ENCODE measurements at places on chromosomes 6 and 20.

- DNase-seq, result no peak
These were observed 3.9 kb downstream of the EYA4 start for GRCh38 chr6:133245007-133245406.

- DNase-seq, result no peak
These were observed 19.7 kb upstream of the UTRN start for GRCh38 chr6:144265390-144265789.

- DNase-seq, result no peak
These were observed 110.1 kb upstream of the HDAC2 start for GRCh38 chr6:114080891-114081510.

DNA sequence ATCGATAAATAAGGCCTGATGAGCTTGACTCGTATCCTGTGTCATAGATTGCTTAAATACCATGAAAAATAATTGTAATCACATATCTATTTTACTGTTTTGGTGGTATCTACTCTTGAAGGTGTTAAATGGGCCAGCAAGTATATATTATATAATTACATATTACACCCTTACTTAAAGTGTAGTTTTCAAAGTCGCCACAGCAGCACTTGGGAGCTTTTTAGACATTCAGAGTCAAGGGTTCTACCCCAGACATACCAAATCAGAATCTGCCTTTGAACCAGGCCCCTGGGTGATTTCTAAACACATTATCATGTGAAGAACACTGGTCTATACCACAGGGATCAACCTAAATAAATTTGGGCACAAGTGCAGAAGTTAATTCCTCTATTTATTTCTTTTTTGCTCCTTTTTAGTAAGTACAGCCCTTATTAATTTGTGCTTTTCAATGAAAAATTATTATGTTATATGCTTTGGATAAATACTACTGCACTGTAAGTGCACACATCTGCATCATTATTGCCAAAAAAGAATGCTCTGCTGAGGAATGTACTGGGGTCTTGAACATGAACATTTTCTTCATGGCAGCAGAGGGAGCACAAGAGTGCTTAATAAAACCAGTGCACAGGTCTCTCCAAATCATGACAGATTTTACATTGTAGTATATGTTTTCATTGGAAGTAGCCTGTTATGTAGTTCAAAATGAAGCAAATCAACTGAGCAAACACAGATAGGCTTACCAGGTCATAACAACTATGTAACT, 3.1 kb upstream of the ATXN1 start:
- DNase-seq, result no peak

DNA sequence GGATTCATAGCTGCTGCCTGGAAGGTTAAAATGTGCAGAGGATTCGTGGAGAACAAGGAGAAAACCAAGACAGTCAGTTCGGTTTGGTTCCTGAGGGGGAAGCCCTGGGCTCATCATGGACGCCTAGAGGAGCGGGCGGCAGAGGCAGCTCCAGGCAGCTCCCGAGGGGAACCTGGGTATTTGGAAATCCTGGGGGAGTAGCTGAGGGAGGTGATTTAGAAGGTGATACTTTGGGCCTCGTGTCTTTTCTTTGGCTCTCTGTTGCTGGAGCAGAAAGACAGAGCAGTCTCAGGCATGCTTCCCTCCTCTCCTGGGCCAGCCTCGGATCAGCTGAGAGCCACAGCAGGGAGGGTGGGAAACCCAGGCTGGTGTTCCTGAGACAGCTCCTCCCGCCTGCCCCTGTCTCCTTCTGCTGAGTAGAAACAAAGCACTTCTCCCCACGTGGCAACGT, 139.5 kb downstream of the DLL1 start:
- DNase-seq, result no peak

GRCh38 chr20:54622333-54623295, 147.2 kb downstream of the DOK5 start:
- DNase-seq, result no peak

GRCh38 chr6:121603486-121603885, 168.0 kb downstream of the GJA1 start:
- no peak for DNase-seq

- no peak for DNase-seq
These were observed 232.1 kb downstream of the PLCB1 start for GRCh38 chr20:8363970-8364733.

DNA sequence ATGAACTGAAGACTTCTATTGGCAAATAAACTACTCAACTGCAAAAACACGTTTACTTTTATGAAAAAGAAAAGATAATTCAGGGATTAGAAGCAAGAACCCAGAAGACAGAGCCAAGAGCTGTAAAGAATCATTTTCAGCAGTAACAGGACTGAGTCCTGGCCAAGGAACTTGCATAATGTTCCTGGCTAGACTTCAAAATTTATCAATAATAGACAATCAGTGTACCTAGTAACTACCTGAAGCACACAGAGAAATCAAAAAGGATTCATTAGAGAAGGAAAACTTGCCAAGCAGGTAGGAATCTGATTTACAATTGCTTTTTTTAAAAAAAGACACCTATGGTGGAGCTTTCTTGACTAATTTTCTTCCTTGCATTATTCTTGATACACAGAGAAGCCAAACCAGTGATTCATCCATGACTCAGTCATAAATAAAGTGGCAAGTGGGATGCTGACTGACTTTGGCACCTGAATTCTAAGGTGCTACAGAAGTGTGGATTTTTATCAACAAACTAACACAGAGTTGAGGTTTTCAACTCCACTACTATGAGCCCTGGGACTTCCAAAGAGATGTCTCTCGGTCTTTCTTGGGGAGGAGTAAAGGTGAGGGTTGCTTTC, 281.3 kb downstream of the BMP7 start:
- no peak for DNase-seq

GRCh38 chr6:155054491-155055250, 59.6 kb downstream of the TIAM2 start:
- no peak for DNase-seq

DNA sequence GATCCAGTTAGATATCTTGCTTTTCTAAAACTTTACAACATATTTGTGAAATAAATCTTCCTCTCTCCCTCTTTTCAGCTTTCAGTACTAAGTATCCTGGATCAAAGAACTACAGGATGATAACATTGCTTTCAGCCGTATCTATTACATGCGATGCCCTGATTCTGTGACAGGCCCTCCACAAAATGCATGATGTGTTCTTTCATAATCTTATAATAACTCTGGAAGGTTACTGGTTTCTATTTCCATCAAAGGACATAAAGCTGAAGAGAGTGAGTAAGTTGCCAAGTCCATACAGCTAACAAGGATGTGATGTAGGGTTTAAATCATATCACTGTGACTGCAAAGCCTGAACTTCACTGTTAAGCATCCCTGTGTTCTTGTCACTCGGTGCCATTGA, 62.9 kb upstream of the ADGRG6 start:
- no peak for DNase-seq

- DNase-seq, result no peak
These were observed 39.3 kb downstream of the TENT5A start for GRCh38 chr6:81713205-81713604.

GRCh38 chr6:45127185-45127584, 200.9 kb upstream of the RUNX2 start:
- no peak for DNase-seq

DNA sequence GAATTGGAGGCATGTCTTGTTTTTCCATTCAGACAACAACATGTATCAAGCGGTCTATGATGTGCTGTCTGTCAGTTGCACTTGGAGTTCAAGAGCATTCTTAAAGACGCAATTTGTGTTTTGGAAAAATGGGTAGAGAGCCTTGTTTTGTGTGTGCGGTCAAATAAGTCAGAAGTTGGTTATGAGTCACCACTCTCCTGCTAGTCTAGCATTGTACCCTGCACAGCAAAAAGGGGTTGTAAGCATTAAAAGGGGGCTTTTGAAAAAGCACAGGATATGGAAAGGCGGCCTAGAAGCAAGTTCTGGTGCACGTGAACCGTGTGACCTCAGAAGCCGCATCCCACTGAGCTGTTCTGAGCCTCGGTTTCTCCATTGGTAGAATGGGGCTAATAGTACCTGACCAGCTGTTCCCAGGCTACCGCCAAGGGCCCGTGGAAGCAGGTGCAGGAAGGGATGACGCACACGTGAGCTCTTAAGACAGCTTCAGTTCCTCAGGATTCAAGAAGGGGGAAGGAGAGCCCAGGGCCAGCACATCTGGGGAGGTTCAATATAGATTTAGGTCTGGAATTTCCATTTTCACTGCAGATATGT, 61.6 kb upstream of the SNX9 start:
- DNase-seq, result no peak

- DNase-seq, result no peak
These were observed 13.4 kb downstream of the IYD start for GRCh38 chr6:150382171-150382570.

GRCh38 chr20:23873370-23874015, 6.1 kb downstream of the CST5 start:
- no peak for DNase-seq

- no peak for DNase-seq
These were observed 38.7 kb downstream of the DOK5 start for GRCh38 chr20:54514028-54514607.

DNA sequence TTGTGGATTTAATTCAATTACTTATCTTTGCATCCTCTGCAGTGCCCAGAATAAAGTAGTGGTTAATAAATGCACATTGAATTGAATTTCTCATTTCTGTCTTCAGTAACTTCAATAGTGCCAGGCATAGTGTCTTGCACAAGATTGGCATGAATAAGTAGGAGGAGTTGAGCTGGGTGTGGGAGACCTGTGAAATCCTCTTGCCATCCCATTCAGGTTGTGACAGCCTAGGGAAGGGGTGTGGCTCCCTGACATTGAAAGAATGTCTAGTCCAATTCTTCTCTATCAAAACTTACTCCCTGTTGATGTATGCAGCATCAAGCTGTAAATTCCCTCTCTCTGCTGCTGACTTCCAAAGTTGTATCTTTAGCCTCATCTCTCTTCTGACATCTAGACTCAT, 73.2 kb downstream of the CDH22 start:
- no peak for DNase-seq

GRCh38 chr6:146871611-146872425, 273.0 kb downstream of the ADGB start:
- DNase-seq, result no peak

DNA sequence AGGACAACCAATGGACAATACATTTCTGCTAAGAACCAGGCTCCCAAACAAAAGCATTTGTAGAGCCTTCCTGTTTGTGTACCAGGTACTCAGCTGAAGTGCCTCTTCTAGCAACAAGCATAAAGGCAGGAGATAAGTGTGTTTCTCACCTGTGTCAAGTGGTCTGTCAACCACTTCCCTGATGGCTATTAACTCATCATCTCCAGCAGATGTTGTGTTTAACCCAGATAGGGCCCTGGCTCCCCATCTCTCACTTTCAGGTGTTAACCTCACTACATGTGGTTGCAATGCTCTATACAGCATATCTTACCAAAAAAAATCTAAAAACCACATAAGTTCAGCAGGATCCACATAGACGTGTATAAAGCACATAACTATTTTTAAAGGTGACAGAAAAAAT, 9.6 kb upstream of the IL17A start:
- no peak for DNase-seq

- no peak for DNase-seq
These were observed 680.9 kb upstream of the AGPAT4 start for GRCh38 chr6:161954699-161955276.

GRCh38 chr6:165636402-165637048, 26.5 kb downstream of the PDE10A start:
- no peak for DNase-seq

- no peak for DNase-seq
These were observed 33.8 kb upstream of the SCRT2 start for GRCh38 chr20:709423-709822.

DNA sequence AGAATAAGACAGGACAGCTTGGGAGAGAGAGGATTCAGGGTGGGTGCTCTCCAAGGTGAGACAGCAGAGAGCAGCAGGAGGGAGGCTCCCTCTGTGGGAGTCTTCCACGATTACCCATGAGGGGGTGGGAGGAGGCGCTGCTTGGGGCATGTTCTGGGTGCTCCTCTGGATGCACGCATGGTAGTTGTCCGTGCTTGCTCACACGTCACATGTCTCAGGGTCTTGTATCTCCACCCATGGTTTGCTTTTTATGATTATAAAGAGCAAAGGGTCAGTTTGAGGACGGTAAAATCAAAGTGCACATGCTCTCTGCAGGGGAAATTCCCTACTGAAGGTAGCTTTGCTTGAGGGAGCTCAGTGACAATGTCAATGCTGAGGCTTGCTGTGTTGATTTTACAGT, 338.4 kb downstream of the THBS2 start:
- DNase-seq, result no peak

- DNase-seq, result peak; percentile 36
These were observed 151.6 kb upstream of the GMDS start for GRCh38 chr6:2396846-2397630.

- DNase-seq, result no peak
These were observed 156.9 kb upstream of the BEND3 start for GRCh38 chr6:107272246-107272645.

GRCh38 chr20:21102603-21103311, 3.4 kb downstream of the LINC00237 start:
- no peak for DNase-seq

- no peak for DNase-seq
These were observed 86.3 kb downstream of the ELOVL4 start for GRCh38 chr6:79861023-79861422.

DNA sequence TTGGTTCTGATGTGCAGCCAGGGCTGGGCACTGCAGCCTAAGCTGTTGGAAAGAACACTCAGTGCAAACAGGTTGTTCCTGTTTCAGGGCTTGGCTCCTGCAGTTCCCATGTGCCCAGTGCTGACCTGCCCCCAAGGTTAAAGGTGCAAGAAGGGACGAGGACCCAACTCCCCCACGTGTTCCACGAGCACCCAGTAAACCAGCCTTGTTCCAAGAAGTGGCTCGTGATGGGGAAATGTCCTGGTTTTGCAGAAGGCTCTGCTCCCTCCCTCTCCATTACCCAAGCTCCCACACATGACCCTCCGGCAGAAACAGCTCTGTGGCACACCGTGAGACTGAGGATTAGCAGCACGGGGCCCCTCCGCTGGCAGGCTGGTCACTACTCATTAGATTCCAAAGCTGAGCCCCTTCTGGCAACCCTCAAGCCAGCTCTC, 9.4 kb downstream of the ACSS1 start:
- no peak for DNase-seq

- no peak for DNase-seq
These were observed 98.2 kb downstream of the BCAS1 start for GRCh38 chr20:53972179-53972578.

- DNase-seq, result no peak
These were observed 578.2 kb upstream of the NRSN1 start for GRCh38 chr6:23547851-23548250.

DNA sequence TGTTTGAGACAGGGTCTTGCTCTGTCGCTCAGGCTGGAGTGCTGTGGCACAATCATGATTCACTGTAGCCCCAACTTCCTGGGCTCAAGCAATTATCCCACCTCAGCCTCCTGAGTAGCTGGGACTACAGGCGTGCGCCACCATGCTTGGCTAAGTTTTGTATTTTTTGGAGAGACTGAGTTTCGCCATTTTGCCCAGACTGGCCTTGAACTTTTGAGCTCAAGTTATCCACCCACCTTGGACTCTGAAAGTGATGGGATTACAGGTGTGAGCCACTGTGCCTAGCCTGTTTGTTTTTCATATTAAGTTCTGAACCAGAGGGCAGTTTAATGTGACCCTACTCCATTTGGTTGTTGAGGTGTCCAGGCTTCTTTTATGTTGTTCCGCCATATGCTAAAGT, 194.8 kb downstream of the PLCB1 start:
- DNase-seq, result no peak
